T-helper 17 cell (primary cell): ENCODE measurements at places on chromosomes 7 and 10. TPM values are rescaled to one million over a fixed set of nuclear protein-coding genes. Genes with fewer than 3 reads are reported as not detected.

Gene FOXI2
- total RNA-seq = not detected

Gene SPDYE11
- not detected for total RNA-seq

Gene PAPOLB
- not detected for total RNA-seq

DNA sequence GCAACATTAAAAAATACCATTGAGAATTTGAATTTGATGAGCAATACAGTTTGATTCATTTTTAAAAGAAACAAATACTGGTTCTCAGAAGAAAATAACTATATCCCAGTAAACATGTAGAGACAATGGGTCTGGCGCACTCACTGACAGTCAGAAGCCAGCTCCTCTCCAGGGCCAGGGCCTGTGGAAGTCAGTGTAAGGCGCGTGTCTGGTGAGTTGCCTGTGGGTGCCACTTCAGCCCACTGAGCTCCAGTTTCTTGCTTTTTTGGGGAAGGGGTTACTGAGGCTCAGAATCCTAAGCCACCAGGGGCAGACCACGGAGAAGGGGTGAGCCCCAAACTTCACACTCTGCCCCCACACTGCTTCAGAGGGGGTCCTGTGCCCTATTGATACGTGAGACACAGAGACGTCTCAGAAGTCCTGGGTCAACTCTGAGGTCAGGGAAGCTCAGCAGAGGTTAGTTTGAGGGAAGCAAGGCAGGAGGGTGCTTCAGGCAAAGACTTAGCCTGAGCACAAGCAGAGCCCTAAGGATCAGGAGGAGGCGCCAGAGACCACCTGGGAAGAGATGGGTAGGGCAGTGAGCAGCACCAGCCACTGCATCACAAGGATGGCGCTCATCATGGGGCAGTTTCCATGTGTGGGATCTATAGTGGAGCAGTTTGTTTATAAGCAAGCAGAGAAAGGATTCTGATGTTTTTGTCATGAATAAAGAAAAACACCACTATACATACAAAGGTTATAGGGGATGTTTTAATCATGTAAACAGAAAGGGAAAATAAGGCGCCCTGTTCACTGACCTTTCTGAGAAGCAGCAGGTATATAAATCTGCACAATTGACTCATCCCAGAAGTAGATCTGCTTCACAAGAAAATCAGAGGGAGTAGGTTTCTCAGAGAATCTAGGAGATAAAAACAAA is 95.7 kb downstream of the PKD1L1 start:
- DNase-seq = no peak

GRCh38 chr7:19117091-19117869 is at the start of gene TWIST1:
Gene TWIST1 (minus strand): TSS chr7:19117636. CDS start chr7:19117321, 315 bp downstream.
- no peak for DNase-seq

- no peak for DNase-seq
These were observed 349.1 kb downstream of the RPS24 start for GRCh38 chr10:78382772-78383171.

- DNase-seq = no peak
These were observed 151.3 kb upstream of the FAM20C start for GRCh38 chr7:40799-41750.

DNA sequence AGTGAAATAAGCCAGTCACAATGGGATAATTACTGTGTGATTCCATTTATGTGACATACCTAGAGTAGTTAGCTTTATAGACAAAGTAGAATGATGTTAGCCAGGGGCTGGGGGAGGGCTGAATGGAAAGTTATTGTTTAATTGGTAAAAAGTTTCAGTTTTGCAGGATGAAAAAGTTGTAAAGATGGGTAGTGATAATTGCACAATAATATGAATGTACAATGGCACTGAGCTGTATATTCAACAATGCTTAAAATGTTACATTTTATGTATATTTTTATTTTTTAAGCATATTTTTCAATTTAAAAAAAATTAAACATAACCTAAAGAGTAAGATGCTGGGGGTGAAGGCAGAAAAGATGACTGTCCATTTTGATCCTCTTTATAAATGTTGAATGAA is 216.1 kb upstream of the KAT6B start:
- no peak for DNase-seq

DNA sequence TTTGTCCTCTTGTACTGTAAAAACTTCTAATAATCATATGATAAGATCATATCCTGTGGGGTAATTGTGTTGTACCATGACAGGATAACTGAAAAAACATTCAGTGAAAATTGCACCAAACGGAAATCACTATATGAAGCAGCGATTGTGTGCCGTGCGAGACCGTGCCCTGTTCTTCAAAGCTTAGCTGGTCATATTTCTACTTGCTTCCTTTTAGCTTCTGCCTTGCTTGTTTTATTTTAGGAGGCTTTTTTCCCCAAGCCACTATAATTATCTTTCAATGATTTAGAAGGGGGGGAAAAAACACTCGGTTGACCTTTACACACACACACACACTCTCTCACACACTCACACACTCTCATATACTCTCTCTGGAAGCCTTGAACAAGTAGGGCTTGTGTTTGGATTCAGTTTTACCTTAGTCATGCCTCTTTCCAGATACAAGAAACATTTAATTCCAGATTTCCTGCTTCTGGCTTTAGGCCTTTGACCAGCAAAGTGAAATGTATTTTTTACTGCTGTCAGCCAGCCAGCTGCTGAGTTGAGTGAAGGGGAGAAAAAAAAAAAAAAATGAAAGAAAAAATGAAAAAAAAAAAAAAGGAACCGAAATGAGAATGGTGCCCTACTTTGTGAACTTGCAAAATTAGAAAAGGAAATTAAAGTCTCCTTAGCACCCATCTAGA is 181.4 kb downstream of the ARID5B start:
- peak; percentile 22 for DNase-seq

GRCh38 chr7:135917721-135918120 is 59.4 kb downstream of the MTPN start:
- DNase-seq = no peak
